ENCODE measurements at places on chromosomes 7 and 10. TPM values are rescaled to one million over a fixed set of nuclear protein-coding genes. Genes with fewer than 3 reads are reported as not detected.

The TRIM73 gene
- total RNA-seq = 2.1 TPM

The SFTPA1 gene
- not detected for total RNA-seq

The MOSPD3 gene
- 19.2 TPM for total RNA-seq

The TEX36 gene
- total RNA-seq = not detected

The BMI1 gene
- total RNA-seq = 38.2 TPM

The SORCS1 gene
- total RNA-seq = not detected

All from natural killer cell treated with Interleukin-12 subunit alpha and Interleukin-12 subunit beta and Interleukin-15 and Interleukin-18, amount 100 ng/mL, for 72 hours (primary cell).